ENCODE measurements at places on chromosomes 6 and 20. TPM values are rescaled to one million over a fixed set of nuclear protein-coding genes. Genes with fewer than 3 reads are reported as not detected.

Gene SIM1
- not detected for total RNA-seq

Gene MCM8
- total RNA-seq, result 13.9 TPM

Gene SMLR1
- not detected for total RNA-seq

Gene HNF4A
- total RNA-seq, result not detected

Gene SLC17A4
- not detected for total RNA-seq

DNA sequence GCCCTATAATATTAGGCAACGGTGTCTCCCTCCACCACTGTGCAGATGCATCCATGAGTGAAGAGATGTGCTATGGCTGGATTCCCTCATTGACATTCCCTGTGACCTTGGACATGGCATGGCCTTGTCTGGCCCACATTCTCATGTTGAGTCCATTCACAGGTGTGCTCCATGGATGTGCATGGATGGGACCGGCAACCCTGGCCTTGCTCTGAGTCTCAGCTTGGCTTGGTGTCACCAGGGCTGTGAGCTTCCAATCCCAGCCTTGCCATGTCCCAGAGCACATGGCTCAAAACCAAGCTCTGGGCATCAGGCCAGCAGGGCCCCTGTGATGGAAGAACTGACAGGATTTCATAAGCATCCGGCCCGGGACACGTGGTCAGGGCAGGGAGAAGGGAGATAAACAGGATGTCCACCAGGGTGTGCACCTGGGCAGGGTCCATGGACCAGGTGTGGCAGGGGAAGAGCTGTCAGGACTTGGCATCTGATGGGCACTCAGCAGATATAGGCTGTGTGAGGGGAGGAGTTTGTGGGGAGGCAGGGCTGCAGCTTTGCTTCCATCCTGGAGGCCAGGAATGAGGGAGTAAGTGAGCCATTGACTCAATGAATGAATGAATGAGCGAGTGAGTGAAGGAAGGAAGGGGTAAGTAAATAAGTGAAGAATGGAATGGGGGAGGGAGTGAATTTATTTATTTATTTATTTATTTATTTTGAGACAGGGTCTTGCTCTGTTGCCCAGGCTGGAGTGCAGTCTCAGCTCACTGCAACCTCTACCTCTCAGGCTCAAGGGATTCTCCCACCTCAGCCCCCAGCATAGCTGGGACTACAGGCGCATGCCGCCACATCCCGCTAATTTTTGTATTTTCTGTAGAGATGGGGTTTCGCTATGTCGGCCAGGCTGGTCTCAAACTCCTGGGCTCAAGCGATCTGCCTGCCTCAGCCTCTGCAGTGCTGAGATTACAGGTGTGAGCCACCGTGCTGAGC is 15.7 kb downstream of the NRSN2 start:
- DNase-seq, result peak; percentile 83

- no peak for DNase-seq
These were observed 121.9 kb downstream of the MTHFD1L start for GRCh38 chr6:150987371-150987828.

DNA sequence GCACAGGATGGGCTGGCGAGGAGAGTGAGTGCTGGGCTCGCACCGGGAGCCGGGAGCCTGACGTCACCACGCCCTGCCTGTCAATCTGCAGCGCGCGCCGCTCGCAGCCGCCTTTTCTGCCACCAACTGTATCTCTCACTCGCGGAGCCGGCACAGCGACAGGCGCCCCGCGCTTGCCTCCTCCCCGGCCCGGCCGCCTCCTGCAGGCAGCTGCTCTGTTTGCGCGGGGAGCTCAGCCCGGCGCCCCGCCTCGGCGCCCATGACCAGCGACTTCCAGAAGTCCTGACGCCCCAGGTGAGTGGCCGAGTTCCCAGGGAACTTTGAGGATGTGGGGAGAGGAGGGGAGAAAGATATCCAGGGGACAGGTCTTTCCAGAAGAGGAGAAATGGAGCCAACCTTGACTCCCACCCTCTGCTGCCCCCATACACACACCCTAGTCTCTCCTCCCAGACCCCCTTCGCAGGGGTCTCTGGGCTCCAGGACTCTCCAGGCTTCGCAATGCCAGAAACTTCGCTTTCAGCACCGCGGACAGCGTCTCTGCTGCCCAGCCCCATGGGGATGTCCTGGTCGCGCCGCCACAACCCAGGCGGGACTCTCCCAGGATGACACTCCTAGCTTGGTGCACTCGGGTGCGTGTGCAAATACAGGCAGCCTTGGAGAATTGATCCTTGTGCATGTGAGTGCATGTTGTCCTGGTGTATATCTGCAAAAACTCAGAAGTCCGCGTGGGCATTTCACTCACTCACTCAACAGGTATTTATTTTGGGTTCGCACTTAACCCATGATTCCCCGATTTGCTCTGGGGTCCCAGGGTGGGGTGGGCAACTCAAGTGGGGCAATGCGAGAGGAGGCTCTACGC is at the start of gene GPR6:
Gene GPR6 (plus strand): TSS at position 138 of the 859 bp plus-strand sequence. CDS start 802 bp downstream, outside the sequence.
- peak; percentile 34 for DNase-seq

GRCh38 chr6:11418290-11418905 is 119.2 kb upstream of the TMEM170B start:
- DNase-seq, result no peak

GRCh38 chr6:79377047-79377446 is 142.6 kb upstream of the HMGN3 start:
- DNase-seq, result no peak

DNA sequence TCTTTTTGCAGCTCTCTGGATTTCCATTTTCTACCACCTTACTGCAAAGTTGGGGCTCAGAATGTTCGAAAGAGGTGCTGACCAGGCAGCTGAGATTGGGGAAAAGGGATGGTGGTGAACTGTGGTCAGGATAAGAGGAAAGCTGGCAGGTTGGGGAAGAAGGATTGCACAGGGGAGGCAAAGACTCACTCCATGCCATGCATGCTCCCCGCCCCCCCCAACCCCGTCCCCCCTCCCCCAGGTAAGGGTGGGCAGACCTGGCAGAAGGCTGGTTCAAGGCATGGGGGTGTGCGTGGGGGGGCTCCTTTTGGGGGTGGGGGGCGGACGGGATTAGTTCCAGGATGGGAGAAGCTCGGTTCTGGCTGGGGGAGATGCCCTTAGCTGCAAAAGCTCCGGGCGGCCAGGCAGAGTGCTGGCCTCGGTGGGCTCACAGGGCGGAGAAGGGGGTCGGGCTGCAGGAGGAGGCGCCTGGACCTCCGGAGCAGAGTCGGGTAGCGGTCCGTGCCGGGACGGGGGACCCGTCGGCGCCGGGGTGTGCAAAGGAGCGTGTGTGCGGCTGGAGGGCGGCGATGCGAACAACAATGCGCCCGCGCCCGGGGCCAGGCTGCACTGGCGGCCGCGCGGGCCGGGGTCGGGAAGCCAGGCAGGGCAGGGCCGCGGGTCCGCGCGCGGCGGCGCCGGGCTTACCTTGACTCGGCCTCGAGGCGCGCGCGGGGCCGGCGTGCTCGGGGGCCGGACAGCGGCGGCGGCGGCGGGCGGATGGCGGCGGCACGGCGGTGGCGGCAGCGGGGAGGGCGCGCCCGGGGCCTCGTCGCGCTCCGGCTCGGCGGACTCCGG is 880 bp downstream of the ADNP start:
- DNase-seq, result no peak

GRCh38 chr20:14667226-14667625 is 329.8 kb upstream of the FLRT3 start:
- no peak for DNase-seq

DNA sequence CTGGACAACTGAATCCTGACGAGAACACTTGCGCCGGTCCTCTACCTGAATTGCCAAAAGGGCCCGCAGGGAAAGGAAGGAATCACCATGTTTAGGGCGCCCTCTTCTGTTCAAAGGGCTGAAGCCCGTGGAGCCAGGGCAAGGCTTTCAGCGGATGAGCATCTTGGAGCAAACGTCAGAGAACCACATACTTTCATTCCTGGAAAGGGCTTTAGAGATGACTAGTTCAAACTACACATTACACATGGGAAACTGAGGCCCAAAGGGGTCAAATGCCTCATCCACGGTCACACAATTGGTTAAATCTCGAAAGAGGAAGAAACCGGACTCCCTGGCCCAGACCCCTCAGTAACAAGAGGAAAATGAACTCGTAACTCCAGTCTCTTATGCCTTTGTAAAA is 11.5 kb upstream of the ZNF133 start:
- peak; percentile 71 for DNase-seq

- DNase-seq, result peak; percentile 46
These were observed 113.3 kb upstream of the SAMD5 start for GRCh38 chr6:147395158-147395557.

GRCh38 chr6:8506126-8506525 is 70.8 kb upstream of the SLC35B3 start:
- no peak for DNase-seq

- peak; percentile 89 for DNase-seq
These were observed 11.7 kb upstream of the ID1 start for GRCh38 chr20:31593221-31594001.

DNA sequence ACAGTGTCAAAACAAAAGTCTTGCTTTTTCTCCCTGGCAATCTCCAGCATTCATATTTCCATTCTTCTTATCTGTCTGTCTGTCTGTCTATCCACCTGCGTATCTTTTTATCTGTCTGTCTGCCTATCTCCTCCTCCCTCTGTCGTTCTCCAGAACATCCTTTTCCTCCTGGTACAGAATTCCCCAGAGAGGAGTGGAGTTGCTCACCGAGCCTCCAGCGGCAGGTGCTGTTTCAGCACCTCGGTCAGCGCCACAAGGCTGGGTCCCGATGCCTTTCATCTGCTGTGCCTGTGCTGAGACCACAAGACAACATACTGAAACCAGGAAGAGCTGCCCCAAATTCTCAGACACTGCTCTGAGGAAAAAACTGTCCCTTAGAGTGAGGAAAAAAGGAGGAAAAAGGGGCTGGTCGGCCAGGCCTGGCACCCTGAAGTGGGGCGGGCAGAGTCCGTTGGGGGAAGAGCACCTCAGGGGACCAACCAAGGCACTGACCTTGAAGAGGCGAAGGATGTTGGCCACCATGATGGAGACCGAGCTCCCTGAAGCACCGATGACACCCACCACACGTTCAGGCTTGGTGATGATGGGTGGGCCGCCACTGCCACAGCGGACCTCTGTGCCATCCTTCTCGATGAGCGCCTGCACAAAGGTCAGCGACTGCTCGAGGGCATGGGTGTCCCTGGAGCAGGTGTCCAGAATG is 13.3 kb downstream of the GRM4 start:
- peak; percentile 23 for DNase-seq

DNA sequence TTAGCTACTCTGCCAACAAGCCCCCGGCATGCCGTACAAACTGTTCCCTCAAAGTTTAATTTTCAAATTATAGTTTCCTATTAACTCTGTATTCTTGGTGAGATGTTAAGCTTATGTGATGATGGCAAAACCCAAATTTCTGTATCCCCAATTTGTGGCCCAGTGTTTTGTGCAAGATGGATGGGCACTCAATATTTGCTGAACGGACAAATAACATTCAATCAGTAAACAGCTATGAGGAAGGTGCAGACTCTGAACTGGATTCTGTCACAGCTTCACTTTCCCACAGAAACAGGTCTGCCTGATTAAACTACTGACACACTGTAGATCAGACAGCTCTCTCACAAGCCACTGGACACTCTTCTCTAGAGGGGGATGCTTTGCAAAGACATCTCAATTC is 54.1 kb downstream of the NUDT3 start:
- DNase-seq, result no peak

GRCh38 chr20:6501061-6501460 is 266.4 kb upstream of the BMP2 start:
- DNase-seq, result peak; percentile 86

- no peak for DNase-seq
These were observed 22.5 kb downstream of the SLC17A4 start for GRCh38 chr6:25777031-25777430.

- no peak for DNase-seq
These were observed 700.5 kb downstream of the KHDRBS2 start for GRCh38 chr6:61585504-61585903.

GRCh38 chr20:32894711-32895355 is 36.1 kb downstream of the EFCAB8 start:
- no peak for DNase-seq

GRCh38 chr20:62357681-62358080 is 9.4 kb downstream of the LAMA5 start:
- no peak for DNase-seq

- no peak for DNase-seq
These were observed 70.0 kb downstream of the LRRC1 start for GRCh38 chr6:53864781-53865180.

- no peak for DNase-seq
These were observed 216.2 kb upstream of the PRDM1 start for GRCh38 chr6:105869835-105870440.

DNA sequence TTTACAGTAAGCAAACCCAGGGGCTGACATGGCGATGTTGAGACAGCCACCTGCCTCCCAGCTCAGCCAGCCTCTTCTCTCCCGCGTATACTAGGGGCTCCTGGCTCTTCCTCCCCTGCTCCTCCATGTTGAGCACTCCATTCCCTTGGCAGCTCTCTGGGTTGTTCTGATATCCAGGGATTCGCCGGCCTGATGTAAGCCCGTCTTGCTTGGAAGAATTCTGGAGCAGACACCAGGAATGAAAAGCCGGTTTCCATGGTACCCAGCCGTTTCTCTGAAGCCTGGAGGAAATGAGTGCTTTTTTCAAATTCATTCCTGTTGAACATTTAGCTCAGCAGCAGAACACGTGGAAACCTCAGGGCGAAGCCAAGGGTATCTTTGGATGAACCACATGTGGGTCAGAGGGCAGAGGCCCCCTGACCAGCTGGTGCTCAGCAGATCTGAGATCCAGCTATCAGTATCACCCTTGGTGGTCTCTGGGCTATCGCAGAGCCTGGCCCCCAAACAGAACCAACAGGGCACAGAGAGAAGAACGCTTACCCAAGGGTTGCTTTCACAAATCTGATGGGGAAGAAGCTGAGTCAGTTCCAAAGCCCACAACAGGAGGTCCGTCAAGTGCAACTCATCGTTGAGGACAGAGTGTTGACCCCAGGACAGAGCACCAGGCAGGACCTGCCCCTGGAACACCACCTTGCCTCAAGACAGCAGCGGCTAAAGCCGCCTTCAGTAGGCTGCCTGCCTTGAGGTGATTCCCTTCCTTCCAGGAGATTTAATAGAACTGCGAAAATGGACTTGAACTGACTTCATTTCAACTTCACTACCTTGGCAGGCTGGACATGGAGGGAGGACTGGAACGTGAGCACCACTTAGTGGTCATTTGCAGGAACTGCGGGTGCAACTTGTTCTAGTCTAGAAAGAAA is 96.1 kb upstream of the RIN2 start:
- DNase-seq, result peak; percentile 71

- DNase-seq, result peak; percentile 91
These were observed 23.9 kb upstream of the NAA20 start for GRCh38 chr20:19992996-19993908.

DNA sequence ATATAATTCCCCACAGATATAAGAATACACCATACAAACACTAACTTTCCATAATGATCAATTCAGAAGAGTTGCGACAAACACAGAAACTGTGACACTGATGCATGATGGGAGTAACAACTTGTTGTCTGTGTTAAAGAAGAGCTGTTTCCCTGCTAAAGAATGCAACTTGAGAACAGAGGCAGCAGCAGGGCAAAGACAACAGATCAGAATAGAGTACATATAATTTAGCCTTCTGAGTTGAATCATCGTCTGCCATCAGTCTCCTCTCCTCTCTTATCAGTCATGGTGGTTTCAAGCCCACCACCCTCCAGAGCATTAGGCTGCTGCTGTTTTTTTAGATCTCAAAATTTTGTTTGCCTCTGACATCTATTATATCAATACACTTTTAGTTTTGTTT is 280.4 kb downstream of the UBE3D start:
- no peak for DNase-seq

- no peak for DNase-seq
These were observed 258.1 kb downstream of the FNDC1 start for GRCh38 chr6:159427335-159427734.
